ENCODE measurements at places on chromosomes 2 and 18.

- DNase-seq: no peak
These were observed 190.5 kb downstream of the LOXHD1 start for GRCh38 chr18:46466234-46467160.

DNA sequence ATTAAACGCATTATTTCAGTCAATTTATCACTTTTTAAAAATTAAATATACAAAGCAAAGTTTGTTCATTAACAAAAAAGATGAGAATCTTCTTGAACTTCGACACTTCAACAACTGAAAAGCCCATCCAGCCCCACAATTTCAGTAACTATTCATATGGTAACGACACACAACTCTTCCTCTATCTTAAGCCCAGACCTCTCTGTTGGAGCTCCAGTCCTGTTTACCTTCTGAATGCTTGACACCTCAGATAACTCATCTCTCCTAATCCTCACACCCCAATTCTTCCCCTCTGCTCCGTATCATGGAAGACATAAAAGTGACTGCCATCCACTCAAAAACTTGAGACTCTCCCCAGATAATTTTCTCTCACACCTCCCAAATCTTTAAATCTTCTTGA lies 12.6 kb downstream of the USP37 start:
- no peak for DNase-seq

DNA sequence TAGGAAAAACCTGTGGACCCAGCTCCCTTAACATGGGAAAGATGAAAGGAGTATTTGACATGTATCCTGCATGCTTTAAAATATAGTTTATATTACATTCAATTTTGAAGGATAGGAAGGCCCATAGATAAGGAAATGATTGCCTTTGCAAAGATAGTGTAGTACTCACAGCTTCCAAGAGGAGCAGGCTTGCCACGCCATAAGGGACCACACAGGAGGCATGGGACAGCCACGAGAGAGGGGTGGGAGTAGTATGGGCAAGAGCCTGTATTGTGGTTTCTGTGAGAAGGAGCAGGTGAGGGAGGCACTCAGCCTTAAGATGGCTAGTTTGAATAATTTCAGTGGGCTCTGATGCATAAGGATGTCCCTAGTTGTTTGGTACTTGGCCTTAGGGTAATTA lies 740.3 kb downstream of the SATB2 start:
- DNase-seq: no peak

DNA sequence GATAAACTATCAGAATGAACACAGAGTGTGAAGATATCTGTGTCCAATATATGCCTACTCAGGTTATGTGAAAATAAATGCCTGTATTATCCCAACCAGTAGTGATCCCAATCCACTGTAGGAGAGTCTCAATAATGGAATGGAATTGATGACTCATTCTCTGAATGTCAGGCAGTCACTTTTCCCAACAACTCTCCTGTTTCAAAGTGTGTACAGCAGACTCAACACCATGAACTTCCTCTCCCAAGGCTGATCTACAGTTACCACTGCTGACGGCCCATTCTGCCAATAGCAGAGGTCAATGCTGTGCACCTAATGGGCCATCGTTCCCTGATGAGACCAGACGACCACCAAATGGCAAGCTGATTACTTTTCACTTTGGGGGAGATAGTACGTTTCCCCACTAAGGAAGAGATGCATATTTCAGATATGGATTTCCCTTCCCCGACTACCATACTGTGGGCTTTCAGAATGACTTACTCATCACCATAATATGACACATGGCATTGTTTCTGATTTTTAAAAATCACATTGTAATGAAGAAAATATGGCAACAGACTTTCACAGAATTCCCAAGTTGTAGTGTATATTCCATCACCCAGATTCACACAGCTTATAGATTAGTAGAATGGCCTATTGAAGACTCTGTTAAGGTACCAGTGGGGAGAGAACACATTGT lies 601.7 kb upstream of the VRK2 start:
- peak; percentile 28 for DNase-seq

DNA sequence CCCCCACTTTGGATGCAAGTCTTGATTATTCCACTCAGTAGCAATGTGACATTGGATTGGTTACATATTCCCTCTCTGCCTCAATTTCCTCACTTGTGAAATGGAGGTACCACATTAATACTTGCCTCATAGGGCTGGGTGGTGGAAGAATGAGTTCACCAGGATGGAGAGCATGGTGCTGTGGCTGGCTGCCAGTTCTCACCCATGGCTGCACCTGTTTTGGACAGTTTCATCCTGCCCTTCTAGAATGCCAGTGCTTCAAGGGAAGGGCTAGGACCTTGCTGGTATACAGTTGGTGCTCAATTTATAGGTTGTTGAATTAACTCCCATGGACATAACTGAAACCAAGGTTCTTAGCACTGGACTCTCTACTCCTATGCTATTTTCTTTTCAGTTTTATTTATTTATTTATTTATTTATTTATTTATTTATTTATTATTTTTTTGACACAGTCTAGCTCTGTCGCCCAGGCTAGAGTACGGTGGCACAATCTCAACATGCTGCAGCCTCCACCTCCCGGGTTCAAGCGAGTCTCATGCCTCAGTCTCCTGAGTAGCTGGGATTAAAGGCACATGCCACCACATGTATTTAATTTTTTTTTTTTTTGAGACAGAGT lies 5.3 kb upstream of the SH3RF3 start:
- DNase-seq: no peak

DNA sequence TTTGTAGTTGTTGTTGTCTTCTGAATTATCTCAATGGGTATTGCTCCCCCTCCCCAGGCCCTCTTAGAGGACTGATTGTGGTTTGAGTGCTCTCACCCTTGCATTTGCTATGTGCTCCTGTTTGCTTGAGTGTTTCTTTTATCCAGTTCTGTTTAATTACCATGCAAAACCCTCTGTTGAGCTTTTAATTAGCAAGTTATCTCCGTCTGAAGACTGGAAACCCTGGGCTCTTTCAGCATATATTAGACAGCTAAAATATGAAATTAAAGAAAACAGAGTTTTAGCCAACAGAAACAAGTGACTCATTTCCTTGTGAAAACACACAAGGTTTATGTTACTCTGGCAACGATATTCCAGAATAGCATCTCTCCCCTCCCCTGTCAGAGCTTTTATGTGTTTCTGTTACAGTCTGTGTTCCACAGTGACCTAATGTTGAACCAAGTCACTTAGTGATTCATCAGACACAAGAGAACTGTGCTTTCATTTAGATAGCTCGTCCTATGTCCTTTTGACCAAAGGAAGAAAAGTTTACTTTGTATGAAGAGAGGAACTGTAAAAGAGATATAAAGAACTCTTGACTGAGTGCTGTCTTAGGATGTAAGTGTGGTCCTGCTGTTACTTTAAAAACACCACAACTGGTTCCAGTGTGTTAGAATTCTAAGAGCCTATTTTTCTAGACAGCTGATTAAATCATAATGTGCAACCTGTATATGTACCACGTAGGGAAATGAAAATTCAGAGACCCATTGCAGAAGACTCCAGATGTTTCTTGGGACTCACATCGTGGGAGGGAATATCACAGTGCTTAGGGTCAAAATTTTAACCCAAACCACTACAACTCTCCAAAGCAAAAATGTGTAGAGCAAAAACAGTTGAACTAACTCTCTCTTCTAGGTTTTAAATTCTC lies 172.8 kb upstream of the RBMS1 start:
- peak; percentile 87 for DNase-seq

- no peak for DNase-seq
These were observed 223.1 kb downstream of the EXOC6B start for GRCh38 chr2:72602711-72603110.

- no peak for DNase-seq
These were observed 103.8 kb upstream of the COPS8 start for GRCh38 chr2:236981701-236982485.

DNA sequence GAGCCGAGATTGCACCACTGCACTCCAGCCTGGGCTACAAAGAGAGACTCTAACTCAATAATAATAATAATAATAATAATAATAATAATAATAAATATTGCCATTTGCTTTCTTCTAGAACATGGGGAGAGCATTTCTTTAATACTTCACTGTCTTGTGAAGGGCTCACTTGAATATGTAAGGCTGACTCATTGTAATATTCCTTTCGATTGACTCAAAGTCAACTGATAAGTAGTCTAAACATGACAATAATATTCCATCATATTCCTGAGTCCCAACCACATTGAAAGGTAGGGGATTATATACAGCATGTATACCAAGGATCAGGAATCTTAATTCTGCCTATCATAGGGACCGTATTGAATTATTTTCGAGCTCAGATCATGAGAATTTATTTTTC lies 949.2 kb downstream of the DSC3 start:
- DNase-seq: no peak

GRCh38 chr2:28161466-28161865 lies 231.2 kb upstream of the FOSL2 start:
- DNase-seq: peak; percentile 49

DNA sequence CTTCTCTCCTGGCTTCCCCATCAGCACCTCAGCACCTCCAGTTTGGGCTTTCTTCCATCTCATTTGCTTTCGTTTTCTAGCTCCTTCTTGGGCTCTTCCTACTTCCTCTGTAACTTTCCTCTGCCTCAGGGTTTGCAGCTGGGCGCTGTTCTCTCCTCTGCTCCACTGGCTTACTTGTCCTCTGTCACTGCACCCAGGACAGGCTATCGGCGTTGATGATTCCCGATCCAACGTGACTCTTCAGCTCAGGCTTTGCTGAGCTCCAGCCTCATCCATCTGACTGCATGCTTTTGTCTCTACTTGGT lies 362.4 kb downstream of the CYRIA start:
- no peak for DNase-seq

DNA sequence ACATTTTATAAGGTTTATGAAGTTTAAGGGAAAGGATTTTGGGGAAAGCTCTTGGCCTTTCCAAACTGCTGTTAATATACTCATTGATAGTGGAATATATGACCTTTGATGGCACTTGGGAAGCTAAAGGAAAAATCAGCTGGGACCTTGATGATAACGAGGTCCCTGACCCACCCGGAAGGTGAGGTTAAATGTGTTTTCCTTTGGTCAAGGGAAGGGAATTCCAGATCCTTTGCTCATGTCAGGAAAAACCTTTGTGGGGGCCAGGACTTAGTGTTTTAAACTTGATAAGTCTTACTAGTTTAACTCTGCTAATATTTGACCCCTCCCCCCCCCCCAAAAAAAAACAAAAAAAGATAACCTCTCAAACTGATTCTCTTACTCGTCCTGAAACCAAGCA lies 50.7 kb downstream of the CRIM1 start:
- DNase-seq: no peak

GRCh38 chr18:74499633-74500032 lies 3.5 kb downstream of the CNDP2 start:
- DNase-seq: no peak

GRCh38 chr18:10840743-10841142 lies 308.6 kb downstream of the PIEZO2 start:
- DNase-seq: peak; percentile 51

GRCh38 chr2:183348492-183348891 lies 224.2 kb downstream of the NUP35 start:
- no peak for DNase-seq

DNA sequence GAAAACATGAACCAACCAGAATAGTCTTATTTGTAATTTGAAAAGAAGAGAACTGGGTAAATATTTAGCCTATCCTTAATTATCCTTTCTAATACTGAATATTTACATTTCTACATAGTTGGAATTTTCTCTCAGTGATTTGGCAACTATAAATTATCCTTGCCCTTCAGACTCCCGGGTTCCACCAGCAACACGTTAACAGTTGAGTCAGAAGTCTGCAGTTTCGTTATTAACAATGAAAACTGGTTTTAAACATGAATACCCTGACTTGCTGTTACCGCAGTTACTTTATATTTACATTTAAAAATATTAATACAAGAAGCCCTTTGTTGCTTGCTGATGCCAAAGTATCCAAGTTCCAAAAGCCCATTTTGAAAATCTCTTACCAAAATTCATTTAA lies 673.0 kb downstream of the ARHGAP15 start:
- peak; percentile 29 for DNase-seq

DNA sequence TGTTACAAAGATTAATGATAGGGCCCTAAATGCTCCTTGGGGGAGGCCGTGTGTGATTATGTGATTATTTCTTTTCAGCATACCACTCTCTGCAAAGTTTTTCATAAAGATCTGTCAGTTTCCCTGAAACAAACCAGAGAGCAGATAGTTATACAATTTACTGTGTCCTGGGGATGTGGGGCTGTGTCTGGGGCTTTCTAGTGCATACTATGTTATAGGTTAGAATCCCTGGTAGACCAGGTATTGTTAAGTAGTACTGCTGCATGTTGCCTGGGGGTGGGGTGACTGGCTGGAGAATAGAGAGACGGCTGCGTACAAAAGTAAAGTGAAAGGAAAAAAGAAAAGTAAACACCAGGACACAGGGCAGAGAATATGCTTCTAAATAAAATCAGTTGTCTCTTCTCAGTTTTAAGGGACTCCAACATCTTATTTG lies 3.3 kb upstream of the CCBE1 start:
- no peak for DNase-seq

DNA sequence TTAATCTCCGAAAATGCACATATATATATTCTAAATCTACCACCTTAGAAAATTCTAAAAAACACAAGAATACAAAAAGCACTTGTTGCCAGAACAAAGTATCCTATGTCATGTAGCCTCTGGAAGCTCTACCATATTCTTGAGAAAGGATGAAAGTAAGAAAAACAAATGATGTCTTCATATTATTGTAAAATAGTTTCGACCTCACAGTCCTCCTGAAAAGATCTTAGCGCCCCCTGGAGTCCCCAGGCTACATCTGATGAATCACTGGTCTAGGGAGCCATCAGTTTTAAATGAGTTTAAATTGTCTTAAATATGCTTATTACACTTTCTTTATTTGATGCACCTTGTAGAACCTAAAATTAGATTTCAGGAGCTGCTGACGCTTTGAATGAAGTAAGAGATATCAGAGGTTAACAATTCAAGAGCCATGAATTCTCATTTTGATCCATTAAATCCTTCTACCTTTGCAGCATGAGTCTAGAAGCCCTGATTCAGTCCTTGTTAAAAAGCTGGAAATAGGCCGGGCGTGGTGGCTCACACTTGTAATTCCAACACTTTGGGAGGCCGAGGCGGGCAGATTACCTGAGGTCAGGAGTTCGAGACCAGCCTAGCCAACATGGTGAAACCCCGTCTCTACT lies 138.8 kb downstream of the MCFD2 start:
- DNase-seq: no peak

- peak; percentile 3 for DNase-seq
These were observed 180.4 kb downstream of the MBD5 start for GRCh38 chr2:148201075-148202004.

GRCh38 chr2:238936162-238937052 lies 88.5 kb downstream of the TWIST2 start:
- no peak for DNase-seq

DNA sequence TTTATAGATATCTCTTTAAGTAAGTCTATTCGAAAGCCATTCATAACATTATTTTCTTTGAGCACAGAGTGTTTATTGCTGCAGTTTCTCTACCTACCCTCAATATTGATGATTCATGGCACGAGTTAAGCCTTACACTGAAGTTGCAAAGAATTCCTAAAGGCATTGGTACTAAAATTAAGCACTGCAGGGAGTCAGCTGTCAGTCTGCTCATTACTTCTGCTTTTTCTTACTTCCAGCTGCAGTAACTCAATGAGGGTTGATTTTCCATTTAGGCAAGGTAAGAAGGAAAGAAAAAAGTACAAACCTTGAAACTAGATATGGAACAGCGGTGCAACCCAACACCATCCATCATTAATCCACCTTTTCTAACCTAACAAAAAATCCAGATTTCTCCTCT lies 65.2 kb downstream of the RNF152 start:
- DNase-seq: no peak
